ENCODE measurements at places on chromosomes 3 and 15.

DNA sequence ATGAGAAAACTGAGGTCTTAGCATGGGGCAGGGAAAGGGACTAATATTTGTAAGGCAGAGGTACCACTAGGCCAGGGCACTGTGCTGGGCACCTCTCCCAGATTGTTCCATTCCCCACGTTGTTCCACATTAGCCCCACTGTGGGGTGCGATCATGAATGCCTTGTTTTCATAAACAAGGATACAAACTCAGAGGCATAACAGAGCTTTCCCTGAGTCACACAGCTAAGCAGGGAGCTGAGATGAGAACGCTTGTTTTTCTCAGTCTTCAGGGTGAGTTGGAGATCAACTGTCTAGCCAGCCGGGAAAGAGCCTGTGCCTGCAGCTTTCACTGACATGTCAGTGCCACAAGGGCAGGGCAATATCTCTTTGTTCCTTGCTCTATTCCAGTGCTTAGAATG, 47.9 kb upstream of the ITGA11 start:
- no peak for DNase-seq

- DNase-seq, result no peak
Measured at GRCh38 chr3:79392479-79392878, 375.3 kb downstream of the ROBO1 start.

DNA sequence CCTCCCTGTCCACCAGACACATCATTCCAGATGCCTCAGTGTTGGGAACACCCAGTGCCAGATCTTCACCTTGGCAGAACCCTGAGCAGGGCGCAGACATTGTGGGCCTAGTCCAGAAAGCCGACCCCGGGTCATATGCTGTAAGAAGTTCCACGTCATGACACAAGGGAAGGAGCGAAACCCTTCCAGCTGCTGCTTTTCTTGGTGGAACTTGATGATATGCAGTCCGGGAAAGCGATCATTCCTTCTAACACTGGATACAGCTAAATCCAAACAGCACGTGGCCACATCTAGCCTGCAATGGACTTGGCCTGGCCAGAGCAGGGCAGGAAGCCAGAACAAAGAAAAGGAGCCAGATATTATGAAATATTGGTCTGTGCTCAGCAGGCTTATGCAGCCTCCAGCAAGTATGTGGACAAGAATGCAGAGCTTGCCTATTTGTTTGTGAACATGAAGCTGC, 22.0 kb downstream of the GASK1A start:
- DNase-seq, result no peak

DNA sequence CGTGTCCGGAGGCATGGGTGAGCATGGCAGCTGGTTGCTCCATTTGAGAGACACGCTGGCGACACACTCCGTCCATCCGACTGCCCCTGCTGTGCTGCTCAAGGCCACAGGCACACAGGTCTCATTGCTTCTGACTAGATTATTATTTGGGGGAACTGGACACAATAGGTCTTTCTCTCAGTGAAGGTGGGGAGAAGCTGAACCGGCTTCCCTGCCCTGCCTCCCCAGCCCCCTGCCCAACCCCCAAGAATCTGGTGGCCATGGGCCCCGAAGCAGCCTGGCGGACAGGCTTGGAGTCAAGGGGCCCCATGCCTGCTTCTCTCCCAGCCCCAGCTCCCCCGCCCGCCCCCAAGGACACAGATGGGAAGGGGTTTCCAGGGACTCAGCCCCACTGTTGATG, 49.5 kb downstream of the PGPEP1L start:
- no peak for DNase-seq

DNA sequence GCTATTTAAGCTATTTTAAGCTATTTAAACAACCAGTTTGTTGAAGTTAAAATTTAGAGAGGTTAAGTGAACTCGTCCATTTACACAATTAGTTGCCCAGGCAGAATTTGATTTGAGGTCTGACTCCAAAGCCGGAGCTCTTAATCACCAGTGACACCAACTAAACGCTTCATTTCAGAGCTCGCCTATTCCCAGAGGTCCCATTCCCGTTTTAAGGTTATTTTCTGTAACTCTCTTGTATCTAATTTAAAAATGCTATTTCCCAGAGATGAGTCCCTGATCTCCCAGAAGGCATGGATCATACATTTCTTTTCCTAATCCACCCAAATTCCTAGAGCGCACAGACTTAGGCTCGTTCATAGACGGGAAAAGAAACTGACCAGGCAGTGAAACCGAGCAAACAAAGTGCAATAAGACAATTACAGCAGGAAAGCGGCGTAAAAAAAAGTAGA, 904 bp upstream of the MCTP2 start:
- no peak for DNase-seq

DNA sequence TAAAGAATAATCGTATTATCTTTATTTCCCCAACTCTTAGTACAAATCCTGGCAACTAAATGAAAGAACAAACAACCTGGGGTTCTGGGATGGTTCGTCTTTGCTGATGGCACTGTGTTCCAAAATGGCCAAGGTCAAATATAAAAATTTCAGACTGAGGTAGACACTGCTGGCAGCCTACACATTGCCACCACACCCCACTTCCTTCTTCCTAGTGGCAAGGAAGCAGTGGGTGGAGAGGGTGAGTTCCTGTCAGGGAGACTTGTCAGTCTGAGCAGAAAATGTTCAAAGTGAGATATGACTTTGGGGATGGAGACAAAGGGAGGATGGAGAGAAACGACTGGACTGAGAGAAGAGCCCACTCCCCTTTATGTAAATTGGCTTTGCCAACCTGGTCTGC, 69.6 kb downstream of the LMCD1 start:
- DNase-seq, result no peak

DNA sequence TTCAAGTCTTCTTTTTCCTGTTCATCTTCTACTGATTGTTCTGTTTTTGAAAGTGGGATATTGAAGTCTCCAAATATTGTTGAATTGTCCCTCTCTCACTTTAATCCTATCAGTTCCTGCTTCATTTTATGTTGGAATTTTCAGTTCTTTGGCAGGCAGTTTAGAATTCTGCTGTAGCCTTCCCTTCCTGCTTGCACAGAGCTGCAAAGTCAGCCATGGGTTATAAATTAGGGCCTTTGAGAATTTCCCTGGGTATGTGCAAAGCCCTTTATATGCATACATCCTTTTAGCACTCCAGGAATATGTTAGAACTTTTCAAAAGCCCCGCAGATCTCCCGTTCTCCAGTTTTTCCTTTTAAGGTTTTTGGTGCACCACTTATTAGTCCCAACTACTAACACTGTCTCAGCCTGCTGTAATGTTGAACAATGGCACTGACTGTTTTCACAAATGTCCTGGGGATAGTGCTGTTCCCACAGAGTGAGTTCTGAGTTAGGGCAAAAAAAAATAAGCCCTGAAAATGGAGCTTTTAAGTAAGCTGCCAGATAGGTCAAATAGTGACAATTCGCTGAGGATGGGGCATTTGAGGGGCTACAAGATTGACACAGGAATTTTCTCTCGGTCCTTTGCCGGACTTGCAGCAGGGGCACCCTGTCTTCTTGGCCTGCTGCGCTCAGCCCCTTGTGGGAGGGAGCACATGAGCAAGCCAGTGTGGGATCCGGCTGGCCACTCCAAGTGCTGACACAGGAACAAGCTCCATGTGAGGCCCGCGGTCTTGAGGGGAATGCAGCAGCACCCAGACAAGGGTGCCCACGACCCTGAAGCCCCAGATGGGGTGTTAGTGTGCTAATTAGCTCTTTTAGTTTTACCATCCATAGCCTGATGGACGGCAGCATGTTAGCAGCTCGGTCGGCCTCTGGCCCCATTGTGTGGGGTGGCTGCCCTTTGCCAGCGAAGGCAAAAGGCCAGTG, 96.0 kb downstream of the VPS8 start:
- no peak for DNase-seq

DNA sequence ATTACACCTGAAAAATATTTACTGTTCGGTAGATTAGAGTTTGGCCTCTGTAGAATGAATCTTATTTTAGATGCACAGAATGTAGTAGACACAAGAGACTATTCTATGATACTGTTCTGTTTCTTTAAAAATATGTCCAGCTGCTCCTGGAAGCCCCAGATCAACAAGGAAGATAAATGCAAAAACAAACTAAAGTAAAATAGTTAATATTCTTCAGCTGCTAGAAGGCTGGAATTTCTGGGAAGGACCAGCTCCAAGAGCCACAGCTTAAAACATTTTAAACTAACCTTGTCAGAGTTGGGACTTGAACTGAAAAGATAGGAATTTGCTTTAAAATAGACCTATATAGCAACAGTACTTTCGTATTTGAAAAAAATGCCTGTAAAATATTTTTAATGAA, 277.9 kb downstream of the PTPRG start:
- DNase-seq, result no peak

DNA sequence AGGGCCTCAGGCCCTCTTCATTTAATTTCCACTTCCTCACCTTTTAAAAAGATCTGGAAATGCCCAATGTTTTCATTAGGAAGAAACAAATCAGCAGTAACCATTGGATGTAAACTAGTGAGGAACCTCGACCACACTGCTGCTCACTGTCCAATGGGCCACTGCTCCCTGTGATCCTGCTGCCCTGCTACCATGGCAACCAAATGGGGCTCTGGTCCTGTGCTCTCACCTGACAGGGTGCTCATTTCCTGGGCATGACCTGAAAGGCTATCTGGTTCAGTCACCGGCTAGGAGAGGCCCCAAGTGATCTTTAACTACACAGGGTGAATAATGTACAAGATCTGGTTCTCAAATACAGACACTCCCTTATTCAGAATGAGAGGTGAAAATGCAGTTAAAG, 54.6 kb downstream of the ARHGEF3 start:
- no peak for DNase-seq

DNA sequence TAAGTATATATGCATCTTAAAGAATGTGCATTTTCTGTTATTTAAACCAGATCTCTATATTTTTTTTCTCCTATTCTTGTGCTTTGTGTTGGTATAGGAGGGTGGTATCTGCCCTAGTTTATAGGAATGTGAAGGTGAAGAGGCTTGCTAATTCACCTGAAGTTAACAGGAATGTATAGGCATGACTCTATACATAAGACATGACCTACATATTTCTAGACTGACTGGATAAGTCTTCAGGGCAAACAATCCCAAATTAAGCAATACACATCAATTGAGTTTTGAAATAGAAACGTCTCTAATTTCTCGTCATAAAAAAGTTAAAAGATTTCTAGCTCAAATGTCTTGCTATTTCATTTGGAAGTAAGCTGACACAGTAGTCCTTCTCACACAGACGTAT, 410.0 kb downstream of the DIPK2A start:
- DNase-seq, result no peak

DNA sequence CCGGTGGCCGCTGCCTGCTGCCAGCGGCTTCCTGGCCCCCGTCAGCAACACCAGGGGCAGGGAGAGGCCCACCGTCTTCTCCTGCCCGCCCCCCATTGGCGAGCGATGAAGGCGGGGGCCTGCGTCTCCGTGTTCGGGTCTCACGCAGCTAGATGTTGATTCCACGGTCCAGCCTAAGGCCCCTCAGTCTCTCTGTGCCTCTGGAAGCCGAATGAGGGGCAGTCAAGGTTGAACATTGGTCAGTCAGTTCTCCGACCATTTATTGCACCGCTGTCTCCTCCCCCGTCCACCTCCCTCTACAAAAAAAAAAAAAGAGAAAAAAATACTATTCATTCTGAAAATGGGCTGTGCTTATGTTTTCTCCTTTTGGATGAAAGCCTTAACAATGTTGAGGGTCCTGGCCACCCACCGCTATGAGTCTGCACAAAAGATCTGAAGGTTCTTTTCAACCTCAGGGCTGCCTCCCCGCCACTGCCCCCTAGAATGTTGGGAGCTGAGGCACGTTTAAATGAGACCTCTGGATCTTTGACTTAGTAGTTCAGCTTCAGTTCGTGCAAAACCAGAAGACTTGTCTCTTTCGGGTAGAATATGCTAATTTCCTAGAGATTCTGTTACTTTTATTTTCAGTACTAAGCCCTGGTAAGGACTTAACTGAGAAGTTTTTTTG, 736 bp downstream of the IREB2 start:
- DNase-seq, result peak; percentile 49

DNA sequence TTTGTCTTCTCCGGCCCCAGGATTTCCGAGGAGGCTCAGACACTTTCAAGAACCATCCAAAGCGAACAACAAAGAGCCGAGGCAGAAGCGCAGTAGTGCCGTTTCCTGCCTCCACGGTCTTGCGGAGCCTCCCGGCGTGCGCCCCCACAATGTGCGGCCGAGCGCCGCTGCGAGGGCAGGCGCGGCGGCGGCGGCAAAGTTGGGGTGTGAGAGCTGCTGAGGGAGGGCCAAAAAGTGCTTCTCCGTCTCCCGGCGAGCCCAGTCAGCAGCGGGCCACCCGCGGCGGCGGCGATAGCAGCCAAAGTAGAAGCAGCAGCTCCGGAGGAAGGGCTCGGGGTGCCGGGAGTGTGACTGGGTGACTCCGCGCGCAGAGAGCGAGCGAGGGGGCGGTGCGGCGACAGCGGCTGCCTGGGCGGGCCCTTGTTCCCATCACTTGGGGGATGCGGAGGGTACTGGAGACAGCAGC, 749.1 kb downstream of the ROBO1 start:
- DNase-seq, result no peak

DNA sequence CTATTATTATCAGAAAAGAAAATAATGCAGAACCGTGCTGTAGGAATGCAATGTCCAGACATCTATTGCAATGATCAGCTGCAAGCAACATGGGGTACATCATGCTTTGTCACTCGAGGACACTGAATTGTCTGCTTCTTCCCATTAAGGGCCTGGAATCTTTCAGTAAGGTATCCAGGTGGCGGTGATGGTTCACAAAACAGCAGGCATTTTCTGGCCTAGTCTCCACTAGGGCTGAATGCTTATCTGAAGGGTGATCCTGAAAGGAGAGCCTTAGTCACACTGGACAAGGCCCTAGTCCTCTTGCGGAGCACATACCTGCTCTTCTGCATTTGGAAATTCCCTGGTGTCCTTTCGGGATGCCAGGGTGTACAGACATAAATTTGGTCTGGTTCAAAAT, 21.2 kb downstream of the ITPR1 start:
- DNase-seq, result no peak

- DNase-seq, result no peak
Measured at GRCh38 chr3:163450698-163451097, 1627.6 kb downstream of the SI start.

DNA sequence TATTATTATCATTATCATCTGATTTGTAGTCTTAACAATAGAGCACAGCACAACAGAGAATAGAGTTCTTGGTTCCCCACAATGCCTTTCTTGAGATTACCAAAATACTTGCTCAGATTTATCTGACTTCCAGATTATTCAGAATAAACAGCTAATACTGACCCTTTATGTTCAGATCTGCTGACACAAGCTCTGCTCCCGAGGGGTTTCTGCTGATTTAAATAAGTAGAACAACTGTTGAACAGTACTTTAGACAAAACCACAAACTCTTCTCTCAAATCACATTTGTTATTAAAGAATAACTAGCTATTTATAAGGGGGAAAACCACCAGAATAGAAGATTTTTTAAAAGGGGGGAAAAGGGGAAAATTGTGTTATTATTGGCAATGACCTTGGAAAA, 380.2 kb upstream of the ATP11B start:
- no peak for DNase-seq

DNA sequence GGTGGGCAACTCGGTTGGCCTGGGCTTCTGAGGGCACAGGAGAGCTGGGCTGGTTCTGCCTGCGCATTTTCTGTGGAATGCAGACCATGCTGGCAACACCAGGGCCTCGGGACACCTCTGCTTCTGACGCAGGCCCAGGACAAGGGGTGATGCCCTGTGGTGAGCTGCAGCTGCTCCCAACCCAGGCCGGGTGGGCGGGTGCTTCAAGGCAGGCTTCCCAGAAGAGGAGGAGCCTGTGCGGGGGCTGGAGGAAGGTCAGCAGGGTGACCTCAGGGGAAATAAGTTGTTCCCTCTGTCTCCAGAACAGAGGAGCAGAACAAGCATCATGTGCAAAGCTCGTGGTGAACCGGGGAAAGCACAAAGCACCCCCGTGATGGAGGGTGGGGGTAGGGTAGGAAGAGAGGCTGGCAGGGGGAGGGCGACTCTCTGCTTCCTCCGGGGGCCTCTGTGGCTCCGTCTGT, 11.0 kb upstream of the PLXNA1 start:
- no peak for DNase-seq

GRCh38 chr3:113712129-113712528, 15.7 kb upstream of the USF3 start:
- no peak for DNase-seq

Measured in stimulated activated CD4-positive, alpha-beta T cell treated with anti-CD3 and anti-CD28 coated beads, Interleukin-4, amount 100 ng/mL, for 24 hours (primary cell).